ENCODE measurements at places on chromosomes 7 and 10.

DNA sequence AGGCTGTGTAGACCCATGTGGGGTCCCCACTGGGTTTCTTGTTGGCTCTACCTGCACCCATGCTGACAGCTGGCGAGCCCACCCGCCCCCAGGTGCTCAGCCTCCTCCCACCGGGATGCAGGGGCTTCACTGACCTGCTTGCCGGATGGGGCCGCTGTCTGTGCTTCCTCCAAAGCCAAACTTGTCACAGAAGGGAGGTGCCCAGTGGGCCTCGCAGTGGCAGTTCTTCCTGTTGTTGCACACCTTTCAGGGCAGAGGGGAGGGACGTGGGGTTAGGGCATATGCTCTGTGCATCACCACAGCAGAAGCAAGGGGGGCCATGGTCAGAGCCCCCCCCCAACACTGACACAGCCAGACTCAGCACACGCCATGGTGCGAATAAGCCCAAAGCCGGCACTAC lies 146.5 kb downstream of the FANK1 start:
- DNase-seq: no peak

DNA sequence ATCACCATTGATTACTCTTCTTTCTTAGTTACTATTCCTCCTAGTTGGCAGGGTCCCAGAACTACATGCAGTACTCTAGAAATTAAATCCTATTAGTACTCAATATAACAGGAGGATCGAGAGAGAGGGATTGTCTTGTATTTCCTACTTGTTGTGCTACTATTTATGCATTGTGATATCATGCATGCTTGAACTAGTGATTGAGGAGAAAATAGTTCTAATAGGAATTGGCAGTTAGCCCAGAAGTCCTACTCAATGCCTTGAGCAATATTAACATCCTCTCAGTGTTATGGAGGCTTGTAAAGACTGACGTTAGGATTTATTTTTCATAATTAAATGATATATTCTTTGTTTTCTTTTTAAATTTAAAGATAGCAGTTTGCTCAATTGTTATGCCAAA lies 67.4 kb downstream of the FOXP2 start:
- DNase-seq: no peak

GRCh38 chr7:155453296-155454182 lies 4.4 kb upstream of the EN2 start:
- no peak for DNase-seq

GRCh38 chr10:1540144-1540543 lies 197.2 kb downstream of the ADARB2 start:
- no peak for DNase-seq

GRCh38 chr10:110845756-110846620 lies 25.7 kb upstream of the PDCD4 start:
- DNase-seq: no peak

GRCh38 chr7:3338161-3338560 lies 37.1 kb downstream of the SDK1 start:
- no peak for DNase-seq

- no peak for DNase-seq
Measured at GRCh38 chr7:90833443-90833842, 237.3 kb downstream of the CDK14 start.

All from inflammatory macrophage (primary cell).